ENCODE measurements at places on chromosomes 6 and 20.

DNA sequence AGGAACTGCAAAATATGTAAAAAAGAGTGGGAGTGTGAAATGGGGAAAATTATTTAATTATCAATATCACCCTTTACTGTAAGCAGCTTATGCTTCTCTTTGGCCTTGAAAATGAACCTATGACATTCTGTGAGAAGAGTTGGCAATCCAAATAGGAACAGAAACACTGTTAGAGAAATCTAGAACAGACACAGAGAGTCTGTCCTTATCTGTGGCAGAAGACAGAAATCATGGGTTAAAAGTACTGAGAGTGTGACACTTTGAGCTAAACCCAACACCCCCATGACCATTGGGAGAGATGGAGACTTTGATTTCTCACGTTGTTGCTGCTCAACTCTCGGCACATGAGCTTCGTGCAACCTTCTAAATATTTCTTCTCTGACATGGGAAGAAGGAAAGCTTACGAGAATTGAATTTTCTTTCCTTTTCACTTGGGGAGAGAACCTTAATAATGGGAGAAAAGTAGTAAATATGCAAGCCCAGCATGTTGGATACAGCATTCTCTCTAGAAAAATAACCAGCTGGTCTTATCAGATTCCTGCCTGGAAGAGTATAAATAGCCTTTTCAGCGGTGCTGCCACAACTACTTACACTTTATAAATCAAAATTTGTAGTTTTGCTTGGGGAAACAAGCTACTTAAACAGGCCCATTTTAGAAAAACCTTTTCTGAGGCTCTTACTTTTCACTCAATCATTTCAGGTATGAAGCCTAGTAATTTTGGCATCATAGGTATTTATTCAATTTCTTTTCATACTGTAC is 49.4 kb upstream of the NOX3 start:
- no peak for DNase-seq

DNA sequence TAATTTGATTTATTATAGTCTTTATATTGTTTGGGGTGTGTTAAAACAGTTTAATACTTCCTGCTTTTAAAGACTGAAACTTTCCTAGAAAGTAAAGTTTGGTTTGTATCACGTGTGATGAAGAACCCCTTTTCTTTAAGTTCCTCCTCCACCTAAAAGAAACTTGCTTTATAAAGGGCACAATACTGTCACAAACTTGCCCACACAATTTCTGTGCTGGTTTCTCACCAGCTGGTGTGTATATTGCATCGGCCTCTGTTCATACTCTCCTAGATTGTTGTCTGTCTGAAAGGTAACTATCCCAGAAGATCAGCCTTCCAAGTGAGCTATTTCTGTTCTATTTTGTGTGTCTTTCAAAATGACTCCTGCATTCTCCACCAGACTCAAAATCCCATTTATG is 46.9 kb downstream of the ANKRD6 start:
- no peak for DNase-seq

GRCh38 chr20:38126932-38127621 is 38.0 kb downstream of the TGM2 start:
- no peak for DNase-seq

- DNase-seq, result no peak
Measured at GRCh38 chr6:21360336-21360735, 233.2 kb upstream of the SOX4 start.

DNA sequence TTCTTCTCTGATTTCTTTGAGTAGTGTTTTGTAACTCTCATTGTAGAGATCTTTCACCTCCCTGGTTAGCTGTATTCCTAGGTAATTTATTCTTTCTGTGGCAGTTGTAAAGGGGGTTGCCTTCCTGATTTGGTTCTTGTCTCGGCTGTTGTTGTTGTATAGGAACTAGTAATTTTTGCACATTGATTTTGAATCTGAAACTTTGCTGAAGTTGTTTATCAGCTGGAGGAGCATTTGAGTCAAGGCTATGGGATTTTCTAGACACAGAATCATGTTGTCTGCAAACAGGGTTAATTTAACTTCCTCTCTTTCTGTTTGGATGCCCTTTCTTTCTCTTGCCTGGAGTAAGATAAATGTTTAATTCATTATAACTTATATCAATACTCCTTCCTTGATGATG is 86.4 kb downstream of the OLIG3 start:
- DNase-seq, result no peak

- DNase-seq, result peak; percentile 25
Measured at GRCh38 chr6:151647976-151648639, 154.3 kb downstream of the CCDC170 start.

- DNase-seq, result no peak
Measured at GRCh38 chr20:1845163-1845523, 50.1 kb upstream of the SIRPA start.

GRCh38 chr6:56689114-56689513 is 46.4 kb upstream of the DST start:
- no peak for DNase-seq

DNA sequence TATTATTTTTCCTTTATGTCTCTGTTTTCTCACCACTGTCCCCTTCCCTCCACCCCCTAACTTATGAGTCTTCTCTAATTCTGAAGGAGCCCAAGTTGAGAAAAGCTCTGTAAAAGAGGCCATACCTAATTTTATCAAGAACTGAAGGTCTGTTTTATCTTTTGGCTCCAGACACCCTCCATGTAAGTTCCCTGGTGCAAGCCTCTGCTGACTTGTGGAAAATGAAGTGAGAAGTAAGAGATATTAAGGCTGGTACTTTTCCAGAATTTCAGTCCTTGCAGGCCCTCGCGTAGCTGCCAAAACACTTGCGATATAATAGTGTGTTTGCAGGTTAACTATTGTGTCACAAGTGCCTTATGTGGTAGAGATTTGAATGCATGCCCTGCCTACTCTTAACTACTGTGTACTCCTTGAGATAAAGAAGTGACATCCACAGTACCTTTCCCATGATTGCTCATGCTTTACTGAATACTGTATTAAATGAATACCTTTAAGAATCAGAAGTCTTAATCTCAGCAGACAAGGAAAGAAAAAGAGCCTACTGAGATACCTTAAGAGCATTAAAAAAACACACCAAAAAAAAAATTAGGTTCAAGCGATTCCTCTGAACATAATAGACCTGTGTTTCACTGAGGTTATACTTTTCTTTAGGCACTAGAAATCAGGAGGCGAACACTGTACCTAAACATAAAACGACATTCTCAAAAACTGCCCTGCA is 143.6 kb upstream of the ZNF184 start:
- no peak for DNase-seq

DNA sequence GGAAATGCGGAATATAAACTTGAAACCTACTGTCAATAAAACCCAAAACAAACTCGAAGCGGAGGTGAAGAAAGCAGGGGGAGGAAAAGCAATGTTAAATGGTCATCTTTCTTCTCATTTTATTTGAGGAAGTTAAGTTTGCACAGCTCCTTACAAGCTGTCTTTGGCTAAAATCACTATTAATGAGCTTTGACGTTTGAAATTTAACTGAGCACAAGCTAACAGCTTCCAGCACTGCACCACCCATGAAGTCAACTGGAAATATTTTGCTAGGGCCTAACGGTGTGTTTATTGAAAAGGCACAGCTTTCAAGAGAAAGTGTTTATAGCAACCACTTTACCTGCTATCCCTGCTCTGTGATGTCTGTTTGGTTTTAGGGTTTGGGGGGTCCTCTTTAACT is 103.8 kb downstream of the PKHD1 start:
- no peak for DNase-seq

GRCh38 chr6:37531437-37532036 is 31.8 kb upstream of the CCDC167 start:
- no peak for DNase-seq

- no peak for DNase-seq
Measured at GRCh38 chr6:169046021-169046420, 207.6 kb downstream of the THBS2 start.

DNA sequence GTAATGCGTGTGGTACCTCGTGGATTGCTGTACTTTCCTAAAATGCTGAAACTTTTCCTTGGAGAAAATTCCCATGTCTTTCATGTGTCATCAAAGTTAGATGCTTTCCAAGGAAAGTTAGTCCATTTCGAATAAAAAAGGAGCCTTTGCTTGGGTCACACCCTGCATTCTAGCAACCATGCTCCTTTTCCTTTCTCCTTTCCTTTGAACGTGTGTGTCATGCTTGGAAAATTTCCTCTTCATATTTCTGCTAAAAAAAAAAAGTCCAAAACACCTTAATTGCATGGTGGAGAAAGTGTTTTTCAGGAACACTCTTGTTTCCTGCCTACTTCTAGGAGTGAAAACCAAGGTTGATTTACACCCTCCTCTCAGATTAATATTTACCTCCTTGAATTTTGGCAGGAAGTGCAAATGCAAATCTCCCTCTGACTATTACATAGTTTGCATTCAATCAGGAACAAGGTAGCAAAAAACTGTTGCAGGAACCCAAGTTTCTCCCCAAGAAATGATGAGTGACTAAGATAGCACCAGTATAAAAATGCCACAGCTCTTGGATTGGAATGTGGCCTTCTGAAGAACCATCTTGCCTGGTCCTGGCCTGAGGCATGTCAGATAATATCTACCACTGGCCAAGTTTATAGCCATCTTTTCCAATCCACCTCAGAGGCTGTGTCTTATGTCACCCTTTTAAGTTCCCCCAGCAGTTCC is 590.6 kb downstream of the QKI start:
- no peak for DNase-seq

GRCh38 chr6:134849920-134850447 is 99.9 kb downstream of the ALDH8A1 start:
- no peak for DNase-seq

GRCh38 chr20:40683221-40683893 is 5.7 kb downstream of the MAFB start:
- DNase-seq, result peak; percentile 27

- no peak for DNase-seq
Measured at GRCh38 chr6:114465511-114465910, 122.7 kb upstream of the HS3ST5 start.

DNA sequence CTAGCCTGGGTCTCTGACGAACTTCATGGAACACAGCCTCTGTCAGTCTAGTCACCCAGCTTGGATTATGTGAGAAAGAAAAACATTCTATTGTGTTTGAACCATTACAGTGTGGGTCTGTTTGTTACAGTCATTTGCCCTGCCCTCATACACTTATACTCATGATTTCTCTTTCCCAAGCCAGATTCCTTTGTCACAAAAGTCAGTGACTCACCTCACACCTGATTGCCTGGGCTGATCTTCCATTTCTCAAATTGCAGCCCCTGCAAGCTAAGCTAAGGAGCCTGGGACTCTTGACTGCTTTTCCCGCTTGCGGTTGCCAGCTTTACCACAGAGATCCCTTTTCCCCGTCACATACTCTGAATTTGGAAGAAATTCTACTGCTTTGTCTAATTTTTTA is 395.9 kb downstream of the SAMD5 start:
- no peak for DNase-seq

GRCh38 chr20:10739566-10739965 is 65.8 kb upstream of the JAG1 start:
- no peak for DNase-seq

All from activated T-cell treated with anti-CD3 and anti-CD28 coated beads, Interleukin-2, amount 50 U/mL, for 48 hours (primary cell).